HS-27A (cell line): ENCODE measurements at places on chromosomes 12 and 14.

DNA sequence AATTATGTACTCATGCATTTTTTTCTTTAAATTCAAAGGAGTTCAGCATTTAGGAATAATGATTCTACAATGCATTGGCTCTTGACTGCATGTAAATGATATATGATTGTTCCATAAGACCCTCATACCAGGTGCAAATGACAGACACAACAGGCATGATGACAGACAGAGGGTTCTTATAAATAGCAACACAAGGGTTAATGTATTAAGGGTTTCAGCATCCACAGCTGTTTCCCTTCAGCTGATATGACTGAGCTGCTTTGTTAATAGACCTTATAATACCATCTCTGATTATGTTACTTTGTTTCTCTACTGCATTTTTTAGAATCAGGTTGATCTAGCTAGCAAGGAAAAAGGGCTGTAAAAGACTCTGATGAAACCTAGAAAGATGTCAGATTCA is 90.8 kb upstream of the TMTC2 start:
- DNase-seq, result no peak

GRCh38 chr14:89138846-89139245 is 278.2 kb downstream of the FOXN3 start:
- no peak for DNase-seq

DNA sequence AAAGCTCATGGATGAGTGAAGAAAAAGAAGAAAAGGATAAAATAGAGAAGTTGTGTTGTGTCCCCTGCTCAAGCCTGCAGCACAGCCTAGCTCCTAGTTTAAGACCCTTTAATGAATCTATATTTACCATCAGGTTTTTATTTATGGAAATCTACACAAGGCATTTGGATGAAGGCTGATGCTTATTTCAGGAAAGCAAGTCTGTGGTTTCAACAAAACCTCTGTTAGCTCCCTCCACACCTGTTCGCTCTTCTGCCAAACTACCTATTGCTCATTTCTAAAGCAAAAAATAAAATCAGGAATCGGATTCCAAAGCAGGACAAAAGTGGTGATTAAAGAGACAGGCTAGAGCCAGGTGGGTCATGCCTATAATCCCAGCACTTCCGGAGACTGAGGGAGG is 18.9 kb upstream of the MAP3K9 start:
- no peak for DNase-seq

- DNase-seq, result no peak
Observed at GRCh38 chr12:99911967-99912366, 72.8 kb downstream of the ANKS1B start.

DNA sequence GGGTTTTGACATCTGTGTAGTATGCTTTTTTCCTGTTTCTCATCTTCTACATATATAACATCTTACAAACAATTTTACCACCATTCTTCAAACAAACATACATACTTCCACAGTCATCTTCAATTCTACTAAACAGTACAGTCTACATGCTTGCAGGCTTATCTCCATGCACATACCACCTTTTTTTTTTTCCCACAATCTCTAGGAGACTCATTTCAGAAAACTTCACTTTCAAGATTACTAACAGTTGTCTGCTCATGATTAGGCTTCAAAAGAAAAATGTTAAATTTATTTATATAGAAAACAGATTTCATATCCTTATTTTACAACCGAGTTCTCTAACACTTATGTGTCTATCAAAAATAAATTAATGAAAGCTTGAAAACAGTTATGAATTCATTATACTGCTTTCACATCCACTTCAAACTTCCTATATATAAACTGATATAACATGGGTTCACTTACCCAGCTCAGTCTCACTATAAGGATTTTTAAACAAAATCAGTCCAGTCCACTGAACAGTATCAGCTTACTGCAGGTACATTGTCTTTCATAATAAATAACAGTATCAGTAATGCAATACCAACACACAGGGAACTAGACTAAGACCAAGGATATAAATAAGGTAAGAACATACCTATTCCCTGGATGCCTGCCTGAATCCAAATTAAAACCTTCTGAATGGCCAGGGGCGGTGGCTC is 42.5 kb downstream of the LRP6 start:
- DNase-seq, result peak; percentile 12

DNA sequence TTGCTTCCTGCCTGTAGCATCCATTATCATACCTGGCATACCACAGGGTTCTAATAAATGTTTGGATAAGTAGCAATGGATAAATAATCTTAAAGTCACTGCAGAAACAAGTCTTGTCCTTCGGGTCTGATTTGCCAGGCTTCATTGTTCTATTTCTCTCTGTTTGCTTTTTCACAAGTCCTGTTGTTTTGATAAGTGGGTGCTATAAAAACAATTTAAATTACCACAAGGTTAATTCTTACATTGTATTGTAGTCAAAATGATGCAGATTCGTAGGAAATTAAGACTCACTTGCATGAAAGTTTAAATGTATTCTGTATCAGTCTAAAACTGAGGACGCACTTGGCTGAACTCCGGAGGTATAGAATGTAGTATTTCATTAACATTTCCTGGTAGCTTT is 429.9 kb downstream of the NELL2 start:
- DNase-seq, result no peak

DNA sequence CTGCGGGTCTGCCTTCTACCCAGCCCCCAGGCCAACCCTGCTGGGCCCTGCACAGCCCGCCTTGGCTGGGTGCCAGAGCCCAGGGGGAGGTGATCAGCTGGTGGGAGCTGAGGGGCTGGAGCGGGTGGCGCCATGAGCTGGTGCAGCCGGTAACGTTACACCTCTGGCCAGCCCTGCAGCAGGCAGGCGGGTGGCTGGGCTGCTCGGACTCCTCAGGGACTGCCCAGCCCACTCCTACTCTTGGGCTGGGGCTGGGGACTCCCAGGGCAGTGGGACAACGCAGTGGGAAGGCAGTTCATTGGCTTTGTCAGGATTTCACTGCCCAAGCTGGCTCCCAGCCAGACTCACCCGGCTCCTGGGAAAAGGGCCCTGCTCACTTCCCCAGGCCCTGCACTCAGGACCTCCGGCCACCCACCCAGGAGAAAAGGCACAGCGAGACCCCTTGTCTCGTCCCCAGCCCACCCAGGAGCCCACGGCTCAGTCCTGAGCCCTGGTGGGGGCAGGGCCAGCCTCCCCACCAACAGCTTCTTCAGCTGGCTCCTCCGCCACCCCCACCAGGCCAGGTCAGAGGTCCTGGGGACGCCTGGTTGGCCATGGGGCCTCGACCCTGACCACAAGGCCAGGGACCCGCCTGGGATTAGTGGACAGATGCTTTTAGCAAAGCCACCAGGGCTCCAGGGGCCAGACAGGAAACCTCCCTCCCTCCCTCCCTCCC is 1.0 kb downstream of the PGF start:
- DNase-seq, result no peak

DNA sequence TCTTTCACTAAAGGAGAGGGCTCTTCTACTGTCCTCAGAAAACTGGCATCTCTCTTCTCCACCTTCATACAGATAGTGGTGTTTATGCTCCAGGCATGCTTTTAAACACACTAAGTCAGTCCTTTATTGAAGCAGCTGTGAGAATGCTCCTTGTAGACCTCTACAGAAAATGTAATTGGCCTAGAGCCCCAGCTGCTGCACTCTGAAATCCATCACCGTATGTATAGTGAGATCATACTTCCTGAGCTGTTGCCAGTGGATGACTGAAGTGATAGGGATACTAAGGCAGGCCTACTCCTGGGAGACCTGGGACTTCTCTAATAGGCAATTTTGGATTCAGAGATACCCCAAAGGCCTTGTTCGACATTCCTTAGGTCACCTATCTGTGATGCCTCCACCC is 535.4 kb downstream of the RPS29 start:
- DNase-seq, result no peak

- DNase-seq, result no peak
Observed at GRCh38 chr12:45669792-45670191, 59.7 kb upstream of the ARID2 start.

DNA sequence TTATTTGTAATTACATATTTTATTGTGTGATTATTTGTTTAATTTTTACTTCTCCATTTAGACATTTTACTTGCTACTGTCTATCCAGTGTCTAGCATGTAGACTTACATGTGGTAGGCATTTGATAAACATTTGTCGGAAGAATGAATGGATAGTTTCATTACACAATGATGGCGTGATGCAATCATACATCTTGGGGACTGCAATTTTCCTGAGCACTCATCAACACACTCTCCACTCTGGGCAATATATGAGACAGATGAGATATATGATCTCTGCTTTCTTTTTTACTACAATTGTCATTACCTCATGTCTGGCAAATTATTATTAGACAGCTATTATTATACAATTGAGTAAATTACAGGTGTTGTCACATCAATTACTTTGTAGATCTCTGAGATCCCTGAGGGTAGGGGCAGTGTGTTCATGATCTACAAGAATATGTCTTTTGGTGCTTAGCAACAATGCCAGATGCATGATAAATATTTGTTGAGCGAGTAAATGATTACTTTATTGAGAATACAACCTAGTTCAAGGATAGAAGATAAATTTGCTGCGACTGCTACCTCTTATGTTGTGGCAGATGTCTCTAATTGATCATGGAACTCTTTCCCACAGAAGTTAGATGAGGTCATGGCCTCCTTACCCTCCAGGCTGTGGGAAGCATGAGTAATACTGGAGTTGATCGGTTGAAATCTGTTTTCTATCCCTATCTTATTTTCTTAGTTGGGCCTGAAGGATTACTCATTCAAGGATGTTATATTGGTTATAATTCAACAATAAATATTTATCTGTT is 416.0 kb downstream of the LRIG3 start:
- no peak for DNase-seq

GRCh38 chr14:60356906-60357550 is 108.0 kb downstream of the PPM1A start:
- no peak for DNase-seq

GRCh38 chr12:116222358-116222757 is 55.1 kb downstream of the MED13L start:
- peak; percentile 50 for DNase-seq

DNA sequence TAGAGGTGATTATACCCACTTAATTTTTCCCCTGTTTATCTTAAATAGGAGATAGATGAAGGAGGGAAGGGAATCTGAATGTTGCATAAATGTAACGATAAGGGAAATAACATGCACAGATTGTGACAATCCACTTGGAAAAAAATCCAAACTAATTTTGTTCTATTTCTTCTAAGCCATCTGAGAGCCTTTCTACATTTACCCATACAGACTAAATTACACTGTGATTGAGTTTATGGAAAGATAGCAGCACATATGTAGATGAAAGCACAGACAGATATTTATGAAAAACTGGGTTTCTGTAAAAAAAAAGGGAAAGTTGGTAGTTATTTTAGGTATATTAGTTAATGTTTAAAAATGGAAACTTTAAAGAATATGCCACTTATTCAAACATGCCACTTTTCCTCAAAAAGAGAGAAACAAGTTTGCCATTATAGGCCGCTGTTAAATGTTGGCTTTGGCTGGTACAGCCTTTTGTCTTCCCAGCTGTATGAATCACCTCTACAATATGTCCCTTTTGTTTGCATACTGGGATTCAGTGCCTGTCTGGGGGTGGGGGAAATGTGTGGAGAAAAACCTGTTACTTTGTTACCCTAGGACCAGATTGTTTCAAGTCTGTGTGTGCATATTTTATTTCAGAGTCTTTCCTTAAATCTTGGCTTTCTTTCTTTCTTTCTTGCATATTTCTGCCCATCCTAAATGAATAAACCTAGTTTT is 470.2 kb upstream of the LMO3 start:
- DNase-seq, result no peak
